ENCODE measurements at places on chromosomes 3 and 15.

- DNase-seq: no peak
These were observed 22.4 kb downstream of the ACSBG1 start for GRCh38 chr15:78212008-78212407.

- DNase-seq: no peak
These were observed 205.0 kb upstream of the ADAMTS9 start for GRCh38 chr3:64892671-64893309.

DNA sequence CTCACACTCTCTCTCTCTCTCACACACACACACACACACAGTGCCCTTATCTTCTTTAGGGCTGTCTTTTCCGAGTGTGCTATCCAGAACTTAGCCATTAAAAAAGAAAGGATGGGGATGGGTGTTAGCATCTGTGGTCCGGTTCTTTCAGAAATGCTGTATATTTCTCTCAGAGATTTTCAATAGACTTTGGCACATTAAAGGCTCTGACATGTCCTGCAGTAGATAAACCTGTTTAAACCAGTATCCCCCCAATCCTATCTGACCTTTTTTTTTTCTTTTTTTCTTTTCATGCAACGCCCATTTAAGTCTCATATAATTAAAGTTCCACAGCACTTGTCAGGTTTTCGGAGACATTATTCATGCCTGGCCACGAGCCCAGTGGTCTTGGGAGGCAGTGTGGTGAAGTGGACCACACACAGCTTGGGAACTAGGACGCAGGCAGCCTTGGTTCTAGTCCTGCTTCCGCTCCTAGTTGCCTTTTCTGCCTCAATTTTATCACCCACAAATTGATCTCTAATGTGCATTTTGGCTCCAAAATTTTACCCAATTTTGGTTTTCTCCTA lies 13.3 kb downstream of the CAV3 start:
- no peak for DNase-seq

DNA sequence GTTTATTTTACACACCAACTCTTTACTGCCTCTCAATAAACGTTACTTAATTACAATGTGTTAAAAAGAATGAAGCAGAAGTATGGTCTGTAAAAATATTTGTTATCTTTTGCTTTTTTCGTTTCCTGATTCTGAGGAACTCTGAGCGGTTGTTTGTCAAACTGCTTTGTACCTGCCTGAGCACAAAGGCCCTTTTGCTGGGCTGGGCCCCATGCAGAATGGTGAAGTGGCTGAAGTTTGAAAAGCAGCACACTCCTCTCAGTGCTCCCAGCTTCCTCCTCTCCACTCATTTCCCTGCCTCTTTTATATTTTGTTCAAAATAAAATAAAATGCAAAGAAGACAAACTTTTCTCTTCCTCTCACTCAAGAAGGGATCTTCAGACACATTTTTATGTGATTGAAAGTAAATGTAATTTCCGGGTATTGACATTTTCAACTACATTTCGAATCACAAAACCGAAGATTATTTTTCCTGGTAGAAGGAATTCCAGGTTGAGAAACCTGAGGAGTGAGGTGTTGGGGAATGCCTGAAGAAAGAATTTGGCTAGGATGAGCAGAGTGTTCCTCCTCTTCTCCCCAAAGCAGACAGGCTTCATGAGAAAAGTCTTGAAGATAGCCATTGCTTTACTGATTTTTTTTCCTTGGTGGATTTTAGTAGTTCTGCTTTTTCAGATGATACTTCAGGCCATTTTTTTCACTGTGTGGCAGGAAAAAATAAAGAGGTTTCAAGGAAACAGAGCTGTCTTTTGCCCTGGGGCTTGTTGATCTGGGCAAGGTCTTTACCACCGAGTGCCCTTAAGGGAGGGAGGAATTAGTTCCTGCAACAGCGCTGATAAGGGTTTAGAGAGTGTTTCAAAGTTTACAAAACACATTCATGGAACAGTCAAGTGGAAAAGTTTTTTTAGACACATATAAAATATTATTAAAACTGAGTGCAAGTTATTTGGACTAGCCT lies 229.8 kb downstream of the NFKBIZ start:
- DNase-seq: no peak

- no peak for DNase-seq
These were observed 84.6 kb downstream of the GREM1 start for GRCh38 chr15:32802286-32802936.

DNA sequence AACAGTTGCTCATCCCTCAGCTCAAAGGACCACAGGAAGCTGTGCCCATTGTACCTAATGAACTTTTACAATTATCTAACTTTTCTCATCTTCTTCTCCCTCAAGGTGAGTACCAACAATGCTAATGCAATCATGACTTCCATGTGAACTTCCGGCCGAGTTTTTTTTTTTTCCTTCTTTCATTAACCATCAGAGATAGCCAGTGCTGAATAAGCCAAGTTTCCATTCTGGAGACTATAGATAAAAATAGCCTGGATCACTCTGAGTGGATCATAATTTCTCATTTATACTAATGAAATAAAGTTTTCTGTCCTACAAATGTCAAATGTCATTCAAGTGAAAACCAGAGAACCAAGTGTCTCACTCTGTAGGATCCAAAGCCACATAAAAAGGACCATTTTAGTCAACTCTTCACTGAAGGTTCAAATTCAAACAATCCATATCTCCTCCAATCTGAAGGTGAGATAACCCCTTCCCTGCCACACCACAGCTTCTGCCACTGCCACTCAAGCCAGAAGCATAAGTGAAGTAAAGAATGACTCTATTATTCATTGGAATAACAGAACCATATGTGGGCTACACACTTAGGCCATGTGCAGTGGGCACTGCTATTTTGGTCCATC lies 5.5 kb downstream of the SUMF1 start:
- no peak for DNase-seq

GRCh38 chr15:69825941-69826818 lies 271.5 kb downstream of the TLE3 start:
- DNase-seq: peak; percentile 74

DNA sequence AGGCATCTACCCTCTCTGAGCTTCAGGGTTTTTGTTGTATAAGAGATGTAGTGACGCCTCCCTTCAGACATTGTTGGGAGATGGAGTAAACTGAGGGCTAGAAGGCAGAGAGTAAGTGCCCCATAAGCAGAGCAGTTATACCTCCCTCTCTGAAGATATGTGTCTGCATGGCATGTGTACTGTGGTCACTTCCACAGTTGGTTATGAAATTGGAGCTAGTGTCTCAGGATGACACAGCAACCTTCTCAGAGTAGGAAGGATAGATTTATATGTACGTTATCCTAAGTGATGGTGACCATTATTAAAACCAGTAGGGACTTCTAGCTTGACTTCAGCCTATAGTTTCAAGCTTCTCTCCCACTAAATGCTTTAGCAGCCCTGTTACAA lies 17.9 kb downstream of the PXK start:
- no peak for DNase-seq

GRCh38 chr3:149016669-149017541 lies 25.6 kb downstream of the GYG1 start:
- DNase-seq: no peak

DNA sequence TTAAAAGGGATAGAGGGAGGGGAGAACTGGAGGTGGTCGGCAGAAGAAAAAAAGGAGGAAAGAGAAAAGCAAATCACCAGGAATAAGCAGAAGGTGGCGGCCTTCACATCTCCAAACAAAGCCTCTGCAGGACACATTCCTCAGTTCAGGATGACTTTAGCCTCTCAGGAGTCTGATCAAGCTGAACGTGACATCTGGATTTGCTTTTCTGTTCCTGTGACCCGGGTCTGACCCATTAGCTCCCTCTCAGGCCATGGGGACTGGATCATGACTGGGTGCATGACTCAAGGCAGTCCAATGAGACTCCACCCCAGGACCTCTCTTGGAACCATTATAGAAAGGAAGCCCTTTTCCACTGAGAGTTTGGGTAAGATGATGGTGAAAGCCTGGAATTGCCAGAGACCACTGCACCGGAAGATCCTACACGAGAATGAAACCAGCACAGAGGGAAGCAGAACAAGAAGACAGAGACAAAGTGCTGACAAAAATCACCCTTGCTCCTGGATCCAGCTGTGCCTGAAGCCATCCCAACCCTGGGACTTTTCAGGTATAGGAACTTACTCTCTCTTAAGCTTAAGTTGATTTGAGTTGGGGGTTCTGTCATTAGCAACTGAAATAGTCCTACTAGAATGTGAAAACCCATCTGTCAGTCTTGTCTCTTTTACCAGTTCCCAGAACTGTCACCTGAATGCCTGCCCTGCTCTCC lies 45.4 kb upstream of the RAD18 start:
- DNase-seq: no peak

GRCh38 chr3:47082519-47082918 lies 81.4 kb downstream of the SETD2 start:
- DNase-seq: no peak

DNA sequence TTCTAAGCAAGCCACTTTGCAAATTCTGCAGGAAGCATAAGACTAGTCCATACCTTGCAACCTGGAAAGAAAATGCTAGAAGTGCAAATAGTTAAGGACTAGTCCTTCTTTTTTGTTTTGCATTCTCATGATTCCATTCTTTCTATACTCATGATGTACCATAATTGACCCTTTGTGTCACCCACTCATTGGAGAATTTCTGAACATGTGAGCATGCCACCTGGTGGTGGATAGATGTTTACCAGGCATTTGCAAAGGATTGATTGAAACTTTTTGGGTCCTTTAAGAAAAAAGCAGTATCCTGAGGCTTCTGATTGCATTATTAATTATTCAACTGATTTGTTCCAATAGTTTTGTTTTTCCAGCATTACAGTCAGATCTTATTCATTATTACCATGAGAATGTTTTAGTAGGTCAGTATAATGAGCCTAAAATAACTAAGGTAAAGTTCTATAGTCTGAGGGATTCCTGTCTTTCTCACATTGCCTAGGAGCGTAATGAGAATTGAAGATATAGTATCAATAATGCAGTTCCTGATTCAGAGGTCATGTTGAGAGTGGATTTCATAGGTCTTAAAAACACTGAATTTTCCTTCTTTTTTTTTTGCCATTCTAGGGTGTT lies 20.2 kb upstream of the DIPK2A start:
- no peak for DNase-seq

- DNase-seq: no peak
These were observed 604.3 kb downstream of the FGF12 start for GRCh38 chr3:192122832-192123594.

DNA sequence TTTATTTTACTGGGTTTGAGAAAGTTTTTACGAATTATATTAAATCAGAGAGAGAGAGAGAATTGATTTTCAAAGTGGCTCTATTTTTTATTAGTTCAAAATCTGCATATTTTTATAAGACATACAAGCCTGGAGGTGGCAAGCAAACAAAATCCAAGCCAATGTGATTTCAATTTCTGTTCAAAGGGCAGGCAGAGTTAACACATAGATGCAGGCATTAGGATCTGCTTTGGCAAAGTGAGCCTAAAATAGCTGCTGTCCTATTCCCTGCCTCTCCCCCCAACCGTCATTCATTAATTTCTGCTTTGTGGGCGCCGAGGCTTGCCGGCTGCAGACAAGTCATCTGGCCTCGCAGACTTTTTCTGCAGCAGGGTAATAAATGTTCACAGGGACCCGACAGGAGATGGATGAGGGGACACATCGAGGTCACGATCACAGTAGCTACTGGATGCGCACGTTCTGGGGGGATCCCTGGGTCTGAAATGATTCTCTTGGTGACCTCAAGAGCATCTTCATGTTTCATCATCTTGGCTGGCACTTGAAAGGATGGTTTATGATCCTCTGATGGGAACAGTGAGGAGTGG lies 123.9 kb upstream of the SLC6A11 start:
- DNase-seq: no peak

DNA sequence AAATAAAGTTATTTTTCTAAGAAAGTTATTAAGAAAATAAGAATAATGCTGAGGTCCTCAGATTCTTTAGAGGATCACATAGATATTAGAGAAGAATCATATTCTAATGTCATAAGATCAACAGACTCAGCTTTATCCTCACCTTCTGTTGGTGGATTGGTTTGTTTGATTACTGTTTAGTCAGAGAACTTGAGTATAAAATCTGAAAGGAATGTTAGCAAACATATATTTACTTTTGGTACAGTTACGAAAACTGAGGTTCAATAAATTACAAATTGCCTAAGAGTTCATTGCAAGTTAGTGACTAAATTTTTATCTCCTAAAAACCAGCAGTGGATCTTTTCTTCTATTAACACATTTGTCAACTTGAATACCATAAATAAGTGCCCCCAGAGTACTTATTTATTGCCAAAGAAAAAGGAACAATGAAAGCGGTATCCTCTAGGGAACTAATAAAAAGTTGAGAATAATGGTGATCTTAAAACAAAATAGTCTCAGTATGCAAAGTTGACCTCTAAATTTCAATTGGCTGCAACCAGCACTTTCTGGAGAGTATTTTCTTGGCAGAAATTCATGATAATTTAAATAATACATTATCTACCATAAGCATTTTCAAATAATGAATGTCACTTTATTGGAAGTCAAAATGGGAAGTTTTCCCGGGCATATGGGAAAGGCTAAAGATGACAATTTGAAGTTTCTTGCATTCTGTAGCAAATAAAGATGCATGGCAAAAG lies 296.8 kb downstream of the OTOL1 start:
- no peak for DNase-seq

DNA sequence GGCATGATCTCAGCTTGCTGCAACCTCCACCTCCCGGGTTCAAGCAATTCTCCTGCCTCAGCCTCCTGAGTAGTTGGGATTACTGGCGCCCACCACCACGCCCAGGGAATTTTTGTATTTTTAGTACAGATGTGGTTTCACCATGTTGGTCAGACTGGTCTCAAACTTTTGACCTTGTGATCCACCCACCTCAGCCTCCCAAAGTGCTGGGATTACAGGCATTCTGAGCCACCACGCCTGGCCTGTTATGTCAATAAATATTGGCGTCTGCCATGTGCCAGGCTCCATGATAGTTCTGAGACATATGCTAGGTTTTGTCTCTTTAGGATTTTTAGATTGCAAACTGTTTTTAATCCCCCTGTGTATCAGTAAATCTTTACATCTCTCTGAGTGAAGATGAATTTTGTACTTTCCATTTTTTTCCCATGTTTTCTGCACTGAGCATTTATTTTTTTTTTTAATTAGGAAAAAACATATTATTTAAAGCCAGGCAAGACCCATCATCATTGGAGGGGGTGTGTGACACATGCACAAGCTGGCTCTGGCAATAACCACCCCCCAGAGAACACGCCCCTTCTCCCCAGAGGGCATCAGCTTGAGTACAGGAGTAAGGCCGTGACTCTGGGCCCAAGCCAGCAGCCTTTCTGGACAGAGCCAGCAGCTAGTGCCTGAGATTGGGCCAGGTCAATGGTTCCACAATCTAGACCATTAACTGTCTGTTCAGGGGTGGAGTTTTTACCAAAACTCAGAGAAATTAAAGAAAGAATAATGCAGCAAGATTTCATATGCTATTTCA lies 51.0 kb upstream of the ATP1B3 start:
- DNase-seq: no peak

GRCh38 chr3:194046995-194047645 lies 88.8 kb upstream of the HES1 start:
- no peak for DNase-seq

Data from NCI-H1417 treated with DMSO at 0.1 percent for 48 hours (cell line).